ENCODE measurements at places on chromosomes 6 and 20.

DNA sequence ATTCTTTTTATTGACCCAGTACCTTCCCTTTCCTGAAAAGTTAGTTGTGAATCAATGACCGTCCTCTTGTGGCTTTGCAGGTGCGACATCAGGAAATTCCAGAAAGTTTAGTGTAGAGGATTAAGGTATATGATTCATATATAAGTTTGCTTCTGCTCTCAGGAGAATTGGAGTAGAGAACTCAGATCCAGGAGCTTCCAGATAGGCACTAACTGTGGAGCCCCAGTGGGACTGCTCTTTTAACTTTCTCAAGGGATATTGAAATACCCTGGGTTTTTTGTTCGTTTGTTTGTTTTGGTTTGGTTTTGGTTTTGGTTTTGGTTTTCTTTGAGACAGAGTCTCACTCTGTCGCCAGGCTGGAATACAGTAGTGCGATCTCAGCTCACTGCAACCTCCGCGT is 9.5 kb downstream of the TAAR2 start:
- DNase-seq = no peak

DNA sequence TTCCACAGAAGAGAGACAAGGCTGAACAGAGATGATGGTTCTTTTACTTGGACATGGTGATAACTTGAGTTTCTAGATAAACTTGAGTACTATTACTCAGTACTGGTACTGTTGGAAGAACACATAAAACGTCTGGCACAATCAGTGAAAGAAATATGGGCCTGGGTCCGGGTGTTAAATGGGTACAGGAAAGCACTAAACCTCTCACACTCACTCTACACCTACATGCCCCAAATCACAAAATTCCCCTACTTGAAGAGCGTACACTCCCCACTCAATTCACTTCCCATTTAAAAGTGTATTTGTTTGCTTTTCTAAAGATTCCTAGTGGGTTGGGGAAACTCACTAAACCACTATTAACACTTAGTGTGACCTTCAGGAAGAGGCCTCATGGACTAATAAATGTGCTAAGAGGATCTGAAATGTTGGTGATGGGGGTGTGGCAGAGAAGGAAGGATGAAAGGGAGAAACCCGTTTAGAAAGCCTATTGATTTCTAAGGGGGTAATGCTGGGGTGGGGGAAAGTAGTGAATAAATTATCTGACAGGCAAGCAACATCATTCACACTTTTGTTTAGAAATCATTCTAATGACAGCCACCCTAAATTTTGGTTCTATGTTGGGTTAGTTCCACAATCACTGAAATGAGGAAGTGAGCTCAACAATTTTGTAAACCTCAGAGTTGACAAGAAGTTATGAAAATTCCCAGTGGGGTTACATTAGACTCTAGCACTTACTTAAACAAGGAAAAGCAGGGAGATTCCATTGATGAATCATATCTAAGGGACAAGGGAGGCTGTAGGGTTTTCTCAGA is 222.6 kb upstream of the MARCKS start:
- peak; percentile 51 for DNase-seq

GRCh38 chr6:169188051-169188470 is 65.6 kb downstream of the THBS2 start:
- no peak for DNase-seq

GRCh38 chr6:52352239-52353018 is 9.5 kb upstream of the PAQR8 start:
- peak; percentile 65 for DNase-seq

DNA sequence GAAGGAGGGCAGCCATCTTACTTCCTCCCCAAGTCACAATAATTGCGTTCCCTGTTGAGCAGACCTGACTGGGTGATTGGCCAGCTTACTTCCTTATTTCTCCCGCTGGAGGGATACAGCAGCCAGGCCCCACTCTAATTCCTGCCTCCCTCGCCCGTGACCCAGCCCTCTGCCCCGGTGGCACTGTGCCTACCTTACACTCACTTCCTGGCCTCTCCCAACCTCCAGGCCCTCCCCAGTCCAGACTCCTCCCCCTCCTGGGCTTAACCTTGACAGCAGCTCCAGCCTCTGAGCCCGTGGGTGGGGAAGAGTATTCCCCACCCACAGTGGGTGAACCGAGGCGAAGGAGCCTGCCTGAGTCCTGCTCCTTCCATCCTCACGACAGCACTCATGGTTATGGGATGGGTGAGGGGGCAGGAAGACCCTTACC is 3.0 kb downstream of the BAK1 start:
- peak; percentile 87 for DNase-seq

- peak; percentile 55 for DNase-seq
These were observed 195.0 kb upstream of the CEP162 start for GRCh38 chr6:84422380-84422968.

GRCh38 chr6:126048635-126049034 is 62.3 kb downstream of the TRMT11 start:
- no peak for DNase-seq

GRCh38 chr6:135722679-135723078 is 128.8 kb upstream of the PDE7B start:
- DNase-seq = no peak

Measured in hematopoietic multipotent progenitor cell treated with erythropoietin and hydrocortisone succinate and interleukin-3 and kit ligand, for 4 days (in vitro differentiated cells).